SK-MEL-5 (cell line): ENCODE measurements at places on chromosomes 16 and 17.
A peak's percentile ranks its signal among the peaks of the same experiment; 100 is the strongest.

- no peak for DNase-seq
These were observed 1.0 kb upstream of the KRTAP4-2 start for GRCh38 chr17:41178843-41179616.

DNA sequence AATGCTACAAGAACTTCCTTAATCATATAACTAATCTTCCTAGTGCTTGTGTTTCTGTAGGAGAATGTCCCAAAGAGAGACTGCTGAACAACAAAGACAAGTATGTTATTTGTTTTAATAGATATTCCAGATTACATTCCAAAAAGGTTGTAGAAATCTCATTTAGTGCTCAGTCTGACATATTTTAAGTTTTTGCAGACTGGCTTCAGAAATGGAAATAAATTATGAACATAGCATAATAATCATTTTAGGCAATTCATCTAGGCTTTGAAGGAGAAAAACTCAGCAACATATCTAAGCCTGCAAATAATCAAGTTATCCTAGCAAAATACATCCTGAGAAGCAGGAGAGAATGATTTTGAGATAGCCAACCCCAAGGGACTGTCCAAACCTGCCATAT is 171.6 kb upstream of the CDH5 start:
- DNase-seq = no peak

DNA sequence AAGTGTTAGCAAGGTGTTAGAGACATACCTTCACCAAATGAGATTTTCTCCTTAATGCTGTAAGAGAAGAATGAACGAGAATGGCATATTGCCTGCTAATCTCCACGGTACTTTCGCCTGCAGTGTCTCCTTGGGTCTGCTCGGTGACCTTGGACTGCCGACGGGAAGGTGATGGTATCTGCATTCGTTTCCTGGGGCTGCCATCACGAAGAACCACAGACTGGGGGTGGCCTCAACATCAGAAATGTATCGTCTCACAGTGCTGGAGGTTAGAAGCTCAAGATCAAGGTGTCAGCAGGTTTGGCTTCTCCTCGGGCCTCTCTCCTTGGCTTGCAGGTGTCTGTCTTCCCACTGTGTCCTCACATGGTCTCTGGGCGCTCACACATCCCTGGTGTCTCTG is 86.3 kb upstream of the TNRC6C start:
- no peak for DNase-seq

DNA sequence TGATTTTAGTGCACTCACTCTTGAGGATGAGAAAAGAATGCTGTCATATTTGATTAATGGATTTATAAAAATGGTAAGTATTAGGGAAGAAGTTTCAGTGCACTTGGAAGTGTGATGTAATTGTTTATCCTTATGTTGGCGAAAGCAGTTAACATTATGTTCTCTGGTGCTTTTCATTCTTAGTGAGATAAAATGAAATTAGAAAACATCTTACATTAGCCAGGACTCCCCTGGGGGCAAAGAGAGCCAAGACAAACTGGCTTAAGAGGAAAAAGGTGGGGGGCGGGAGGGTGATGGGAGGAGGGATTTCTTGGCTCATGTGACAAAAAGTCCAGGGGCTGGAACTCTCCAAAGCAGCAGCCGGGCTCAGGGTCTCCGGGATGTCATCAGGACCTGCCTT is 73.2 kb downstream of the KNOP1 start:
- DNase-seq = no peak

DNA sequence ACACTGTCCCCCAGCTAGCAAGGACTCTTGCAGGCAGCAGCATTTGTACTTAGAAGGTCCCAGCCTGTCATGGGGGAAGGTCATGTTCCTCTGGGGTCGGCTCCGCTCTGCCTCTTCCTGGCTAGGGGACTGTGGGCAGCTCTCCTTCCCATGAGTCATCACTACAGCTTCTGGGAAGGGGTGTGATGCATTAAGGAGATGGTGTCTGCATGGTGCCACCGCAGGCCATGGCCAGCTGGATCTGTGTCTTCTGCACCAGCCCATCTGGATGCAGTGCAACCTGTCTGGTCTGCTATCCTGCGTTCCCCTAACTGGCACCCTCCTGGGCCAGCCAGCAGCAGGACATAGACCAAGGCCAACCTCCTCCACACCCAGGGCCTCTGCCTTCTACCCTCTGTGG is 6.3 kb downstream of the STARD3 start:
- DNase-seq = no peak

DNA sequence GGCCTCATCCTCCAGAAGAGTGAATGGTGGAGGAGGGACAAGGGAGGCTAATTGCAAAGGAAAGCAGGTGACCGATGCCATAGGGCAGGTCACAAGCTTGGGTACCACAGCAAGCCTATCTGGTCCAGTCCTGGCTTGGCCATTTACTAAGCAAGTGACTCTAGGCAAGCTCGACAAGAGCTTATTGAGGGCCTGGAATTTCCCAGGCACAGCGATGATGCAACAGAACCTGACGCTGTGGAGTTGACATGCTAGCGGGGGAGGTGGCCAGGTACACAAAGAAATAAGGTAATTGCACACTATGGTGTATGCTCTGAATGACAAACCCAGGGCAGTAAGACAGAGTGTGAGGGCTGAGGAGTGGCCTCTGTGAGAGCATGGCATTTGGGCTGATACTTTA is 98.5 kb downstream of the PGS1 start:
- DNase-seq = no peak

DNA sequence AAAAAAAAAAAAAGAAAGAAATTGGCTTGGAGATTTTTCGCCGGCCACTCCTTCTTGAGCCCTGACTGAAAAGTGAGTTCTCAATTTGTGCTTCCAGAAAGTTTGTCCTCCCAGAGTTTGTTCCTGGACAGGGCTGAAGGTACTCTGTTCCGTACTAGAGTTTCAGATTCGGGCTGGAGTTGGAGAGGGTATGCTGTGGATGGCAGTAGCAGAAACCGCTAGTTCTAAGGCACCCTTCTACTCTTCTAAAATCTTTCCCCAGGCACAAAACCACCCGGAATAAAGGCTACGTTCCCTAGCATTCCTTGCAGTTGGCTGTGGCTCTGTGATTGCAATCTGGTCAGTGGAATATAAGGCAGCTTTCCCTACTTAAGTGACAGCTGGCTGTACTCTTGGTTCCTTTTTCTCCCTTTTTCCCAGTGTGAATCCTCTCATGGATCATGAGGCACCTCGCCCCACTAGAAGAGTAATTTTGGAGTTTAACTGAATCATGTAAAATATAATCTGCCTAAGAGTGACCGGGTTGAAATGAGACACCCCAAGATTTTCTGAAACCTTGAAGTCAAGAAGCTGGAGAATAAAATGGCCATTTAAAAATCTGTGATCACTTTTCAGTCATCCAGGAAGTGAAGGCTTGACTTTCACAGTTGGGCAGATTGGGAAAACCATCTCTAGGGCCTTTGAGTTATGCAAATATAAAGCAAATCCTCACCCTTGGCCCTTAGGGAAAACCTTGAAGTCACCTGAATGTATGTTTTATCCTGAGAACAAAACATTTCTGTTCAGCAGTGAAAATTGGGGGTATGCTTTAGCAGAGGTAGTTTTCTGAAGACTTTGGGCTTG is 901 bp upstream of the HEATR6 start:
- peak; percentile 54 for DNase-seq
